ENCODE measurements at places on chromosomes 16 and 17. TPM values are rescaled to one million over a fixed set of nuclear protein-coding genes. Genes with fewer than 3 reads are reported as not detected.

DNA sequence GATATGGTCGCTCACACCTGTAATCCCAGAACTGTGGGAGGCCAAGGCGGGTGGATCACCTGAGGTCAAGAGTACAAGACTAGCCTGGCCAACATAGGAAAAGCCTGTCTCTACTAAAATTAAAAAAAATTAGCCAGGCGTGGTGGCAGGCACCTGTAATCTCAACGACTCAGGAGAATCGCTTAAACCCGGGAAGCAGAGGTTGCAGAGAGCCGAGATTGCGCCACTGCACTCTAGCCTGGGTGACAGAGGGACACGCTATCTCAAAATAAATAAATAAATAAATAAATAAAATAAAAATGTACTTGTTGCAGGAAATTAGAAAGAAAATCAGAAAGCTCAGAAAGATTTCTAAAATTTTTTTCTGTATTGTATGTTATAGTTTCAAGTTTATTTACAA, 113.9 kb downstream of the LITAF start:
- peaks cover 12% of the 10 kb centered on the region for H3K4me1 ChIP-seq
- no peak overlapping the region for H3K4me3 ChIP-seq
- H3K27me3 ChIP-seq, result peaks cover 36% of the 10 kb centered on the region

Gene TBC1D3K
- total RNA-seq, result not detected

GRCh38 chr17:2897605-2898004, 101.4 kb downstream of the RAP1GAP2 start:
- no peaks in the 10 kb centered on the region for H3K27me3 ChIP-seq
- H3K27ac ChIP-seq, result no peak overlapping the region
- no peak for DNase-seq
- no peak overlapping the region for H3K4me3 ChIP-seq

GRCh38 chr16:72609066-72609465, 437.1 kb upstream of the PMFBP1 start:
- no peaks in the 10 kb centered on the region for H3K36me3 ChIP-seq
- DNase-seq, result no peak
- no peaks in the 10 kb centered on the region for H3K27me3 ChIP-seq
- H3K4me1 ChIP-seq, result no peaks in the 10 kb centered on the region
- H3K4me3 ChIP-seq, result no peak overlapping the region

DNA sequence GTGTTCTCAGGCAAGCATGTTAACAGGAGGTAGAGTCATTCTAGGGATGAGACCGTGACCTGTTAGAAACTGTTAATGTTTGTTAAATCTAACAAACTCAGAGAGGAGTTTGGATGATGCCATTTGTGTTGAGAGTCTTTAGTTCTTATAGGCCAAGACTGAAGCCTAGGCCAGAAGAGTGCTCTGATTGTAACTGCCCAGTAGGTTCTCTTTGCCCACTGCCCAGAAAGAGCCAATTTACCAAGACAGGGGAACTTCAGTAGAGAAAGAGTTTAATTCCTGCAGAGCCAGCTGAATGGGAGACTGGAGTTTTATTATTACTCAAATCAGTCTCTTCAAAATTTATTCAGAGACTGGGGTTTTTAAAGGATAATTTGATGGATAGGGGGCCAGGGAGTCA, 42.5 kb downstream of the ARHGAP44 start:
- no peak overlapping the region for H3K27ac ChIP-seq
- H3K4me3 ChIP-seq, result no peak overlapping the region
- H3K36me3 ChIP-seq, result no peaks in the 10 kb centered on the region

Gene CCL8
- not detected for total RNA-seq

DNA sequence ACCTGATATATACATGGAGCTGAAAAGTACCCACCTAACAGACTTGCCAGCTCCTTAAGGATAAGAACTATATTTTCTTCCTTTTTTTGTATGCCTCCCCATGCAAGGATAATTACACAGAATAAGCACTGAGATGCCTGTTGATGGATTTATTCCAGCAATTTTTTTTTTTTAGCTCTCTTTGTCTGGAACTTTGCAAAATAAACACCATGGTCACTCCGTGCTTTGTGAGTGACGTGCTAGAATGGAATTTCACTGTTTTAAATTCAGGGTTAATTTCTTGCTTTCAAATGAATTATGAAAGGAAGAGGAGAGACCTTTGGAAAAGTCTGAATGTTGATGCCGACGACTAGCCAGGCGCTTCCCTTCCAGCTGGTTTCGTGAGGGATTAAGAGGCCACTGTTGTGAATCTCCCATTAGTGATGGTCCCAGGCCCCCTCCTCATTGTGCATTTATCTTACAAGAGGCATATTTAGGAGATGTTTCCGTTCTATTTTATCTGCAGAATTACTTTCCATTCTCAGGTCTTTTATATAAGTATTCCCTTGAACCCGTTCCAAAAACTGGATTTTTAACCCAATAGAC, 529.1 kb downstream of the WWOX start:
- H3K36me3 ChIP-seq, result no peaks in the 10 kb centered on the region
- H3K4me1 ChIP-seq, result no peaks in the 10 kb centered on the region
- DNase-seq, result no peak
- no peaks in the 10 kb centered on the region for H3K27me3 ChIP-seq
- no peak overlapping the region for H3K4me3 ChIP-seq

- H3K4me1 ChIP-seq, result peaks cover 9% of the 10 kb centered on the region
- peak; percentile 71 for DNase-seq
- H3K36me3 ChIP-seq, result peaks cover 10% of the 10 kb centered on the region
- peak overlapping the region; percentile 51 for H3K27ac ChIP-seq
- no peaks in the 10 kb centered on the region for H3K27me3 ChIP-seq
- H3K4me3 ChIP-seq, result no peak overlapping the region
These were observed 25.3 kb downstream of the G6PC3 start for GRCh38 chr17:44095647-44096496.

- H3K27ac ChIP-seq, result no peak overlapping the region
- peaks cover 6% of the 10 kb centered on the region for H3K4me1 ChIP-seq
- DNase-seq, result no peak
- H3K36me3 ChIP-seq, result no peaks in the 10 kb centered on the region
- no peak overlapping the region for H3K4me3 ChIP-seq
These were observed 289.2 kb upstream of the SALL1 start for GRCh38 chr16:51440131-51440889.

GRCh38 chr17:39197380-39198185, at the start of gene CACNB1:
CACNB1 (minus strand) TSS chr17:39197669; CDS start chr17:39197495, 174 bp downstream.
- peak within 1 kb of the TSS; percentile 99 for H3K27ac ChIP-seq
- peak within 1 kb of the TSS; percentile 86 for H3K4me3 ChIP-seq
- peak; percentile 98 for DNase-seq
- peaks cover 35% of the 10 kb centered on the region for H3K4me1 ChIP-seq
- peaks cover 71% of the 10 kb centered on the region for H3K36me3 ChIP-seq

DNA sequence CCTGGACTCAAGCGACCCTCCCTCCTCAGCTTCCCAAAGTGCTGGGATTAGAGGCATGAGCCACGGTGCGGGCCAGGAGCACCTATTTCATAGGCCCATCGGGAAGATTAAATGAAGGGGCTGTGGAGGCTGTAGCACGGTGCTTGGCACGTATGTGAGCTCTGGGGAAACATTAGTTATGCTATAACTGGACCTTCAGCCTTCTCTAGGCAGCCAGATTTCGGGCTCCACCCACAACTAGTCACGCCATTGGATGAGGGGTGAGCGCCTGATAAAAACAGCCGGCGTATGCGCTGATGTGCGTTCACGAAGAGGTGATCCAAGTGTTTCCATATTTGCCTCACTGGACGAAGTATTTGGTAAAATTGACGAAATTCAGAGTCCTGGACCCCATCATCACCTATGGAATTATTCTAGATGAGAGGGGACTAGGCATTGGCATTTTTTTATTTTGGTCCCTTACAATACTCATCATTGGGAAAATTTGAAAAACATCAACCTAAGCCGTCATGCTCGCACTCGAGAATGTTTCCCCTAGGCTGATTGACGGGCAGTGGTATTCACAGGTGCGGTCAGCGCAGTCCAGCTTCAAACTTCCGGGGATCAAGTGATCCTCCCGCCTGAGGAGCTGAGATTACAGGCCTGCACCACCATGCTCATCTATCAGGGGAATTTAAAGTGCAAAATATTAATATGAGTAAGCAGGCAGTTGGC, 1.8 kb upstream of the ANKRD11 start:
- peaks cover 22% of the 10 kb centered on the region for H3K4me1 ChIP-seq
- H3K4me3 ChIP-seq, result peak overlapping the region; percentile 90
- H3K27me3 ChIP-seq, result no peaks in the 10 kb centered on the region
- peaks cover 42% of the 10 kb centered on the region for H3K36me3 ChIP-seq
- DNase-seq, result no peak

Gene RHBDL3
- total RNA-seq, result 0.27 TPM

DNA sequence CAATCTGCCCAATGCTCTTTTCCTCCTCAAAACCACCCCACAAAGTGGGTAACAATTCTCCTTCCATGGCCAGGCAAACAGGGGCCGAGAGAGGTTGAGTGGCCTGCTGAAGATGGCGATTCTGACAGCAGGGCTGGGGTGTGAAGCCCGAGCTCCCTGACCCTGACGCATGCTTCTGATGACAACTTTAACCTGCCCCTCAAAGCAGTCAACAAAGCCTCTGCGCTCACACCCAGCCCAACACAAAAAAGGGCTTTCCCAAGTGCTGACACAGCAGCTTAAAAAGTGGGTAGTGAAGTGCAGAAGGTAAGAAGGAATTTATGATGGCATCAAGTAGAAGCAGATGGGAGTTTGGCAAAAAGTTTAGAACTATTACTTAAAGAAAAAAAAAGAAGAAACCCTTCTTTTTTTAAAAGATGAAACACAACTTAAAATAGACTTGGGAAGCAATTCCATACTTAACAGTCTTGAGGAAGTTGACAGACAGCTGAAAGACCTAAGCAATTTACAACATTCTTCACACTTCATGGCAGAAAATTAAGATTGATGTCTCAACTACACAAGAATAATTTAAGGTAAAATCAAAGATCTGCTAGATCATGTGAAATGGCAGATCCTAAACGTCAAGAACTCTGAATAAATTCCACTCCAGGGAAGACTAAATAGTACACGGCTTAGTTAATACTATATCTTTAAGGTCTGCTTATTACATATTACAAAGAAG, 133.9 kb downstream of the PARN start:
- H3K4me3 ChIP-seq, result no peak overlapping the region
- no peak for DNase-seq
- H3K4me1 ChIP-seq, result peaks cover 32% of the 10 kb centered on the region
- H3K36me3 ChIP-seq, result no peaks in the 10 kb centered on the region

- no peaks in the 10 kb centered on the region for H3K36me3 ChIP-seq
- peaks cover 87% of the 10 kb centered on the region for H3K27me3 ChIP-seq
- no peaks in the 10 kb centered on the region for H3K4me1 ChIP-seq
- H3K27ac ChIP-seq, result no peak overlapping the region
These were observed 34.2 kb upstream of the IRX3 start for GRCh38 chr16:54320697-54321340.

DNA sequence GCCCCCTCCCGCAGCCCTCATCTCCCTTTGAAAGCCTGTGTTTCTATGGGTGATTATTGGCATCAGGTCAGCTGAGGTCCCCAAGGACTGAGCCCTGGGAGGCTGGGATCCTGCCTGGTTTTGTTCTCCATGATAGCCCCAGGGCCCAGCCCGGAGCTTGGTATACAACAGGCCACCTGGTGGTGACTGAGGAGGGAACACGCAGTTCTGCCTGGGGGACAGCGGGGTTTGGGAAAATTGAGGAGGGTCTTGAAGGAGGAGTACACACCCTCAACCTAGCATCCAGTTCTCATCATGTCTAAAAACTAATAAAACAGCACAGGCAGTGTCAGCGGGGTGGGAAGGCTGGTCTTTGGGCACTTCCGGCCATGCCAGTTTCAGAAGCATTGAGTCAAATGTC, 335.1 kb downstream of the CPPED1 start:
- no peaks in the 10 kb centered on the region for H3K4me1 ChIP-seq
- no peak overlapping the region for H3K4me3 ChIP-seq
- H3K27ac ChIP-seq, result no peak overlapping the region
- H3K27me3 ChIP-seq, result no peaks in the 10 kb centered on the region

- no peak overlapping the region for H3K4me3 ChIP-seq
- no peak for DNase-seq
- H3K36me3 ChIP-seq, result no peaks in the 10 kb centered on the region
- no peak overlapping the region for H3K27ac ChIP-seq
These were observed 18.5 kb upstream of the SCNN1B start for GRCh38 chr16:23283571-23283970.

DNA sequence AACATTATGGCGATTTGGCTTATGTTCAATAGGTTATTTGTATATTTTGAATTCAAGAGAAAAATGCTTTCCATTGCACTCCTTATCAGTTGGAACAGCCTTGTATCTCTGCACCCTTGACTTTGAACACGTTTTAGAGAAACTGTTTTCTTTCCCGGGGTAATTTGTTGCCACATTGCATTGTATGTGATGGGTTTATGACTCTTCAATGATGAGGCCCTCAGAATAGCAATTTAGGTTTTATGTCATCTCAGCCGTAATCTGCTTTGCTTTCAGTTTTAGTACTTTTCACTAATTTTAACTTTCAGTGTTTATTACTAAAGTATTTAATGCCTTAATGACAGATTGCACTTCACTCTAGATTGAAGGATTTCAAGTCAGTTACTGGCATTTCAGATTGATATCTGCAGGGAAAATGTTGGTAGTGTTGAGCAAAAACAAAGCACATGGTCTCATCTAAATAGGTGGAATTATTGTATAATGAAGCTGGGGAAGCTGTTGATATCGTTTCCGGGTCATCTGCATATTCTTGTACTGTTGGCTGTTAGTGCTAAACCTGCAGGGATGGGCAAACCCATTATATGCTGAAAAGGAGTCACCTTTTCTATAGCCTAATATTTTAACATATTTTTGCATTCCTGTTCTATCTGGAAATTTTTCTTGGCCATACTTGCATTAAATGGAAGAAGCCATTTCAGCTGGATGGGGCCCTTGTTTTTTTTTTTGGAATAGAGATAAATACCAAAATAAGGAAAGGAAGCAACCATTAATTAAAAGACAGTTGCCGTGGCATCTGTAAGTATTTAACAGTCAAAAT, 2.0 kb downstream of the LUC7L3 start:
- peak overlapping the region; percentile 98 for H3K27ac ChIP-seq
- H3K36me3 ChIP-seq, result peaks cover 61% of the 10 kb centered on the region
- H3K27me3 ChIP-seq, result no peaks in the 10 kb centered on the region
- DNase-seq, result no peak
